Right lobe of liver (tissue), 6 donors: ENCODE measurements at places on chromosomes 2 and 18.

DNA sequence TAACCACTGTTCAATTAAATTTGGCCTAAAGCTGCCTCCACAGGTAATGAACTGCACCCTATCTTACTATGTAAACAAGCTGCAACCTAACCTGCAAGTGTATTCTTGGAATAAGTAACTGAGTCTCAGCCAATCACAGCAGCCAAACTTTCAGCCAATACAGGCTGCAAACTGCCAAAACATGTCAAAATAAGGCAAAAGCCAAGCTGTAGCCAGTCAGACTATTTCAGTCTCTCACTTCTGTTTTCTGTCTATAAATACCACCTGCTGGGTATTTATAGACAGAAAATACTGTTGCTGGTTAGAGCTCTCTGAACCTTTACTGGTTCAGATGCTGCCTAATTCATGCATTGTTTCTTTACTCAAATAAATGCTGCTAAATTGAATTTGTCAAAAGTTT, 14.3 kb downstream of the C2orf76 start:
- DNase-seq = no peak

GRCh38 chr2:47221039-47221438, 65.9 kb upstream of the STPG4 start:
- DNase-seq = no peak

GRCh38 chr2:229267080-229267479, 4.0 kb downstream of the PID1 start:
- no peak for DNase-seq

DNA sequence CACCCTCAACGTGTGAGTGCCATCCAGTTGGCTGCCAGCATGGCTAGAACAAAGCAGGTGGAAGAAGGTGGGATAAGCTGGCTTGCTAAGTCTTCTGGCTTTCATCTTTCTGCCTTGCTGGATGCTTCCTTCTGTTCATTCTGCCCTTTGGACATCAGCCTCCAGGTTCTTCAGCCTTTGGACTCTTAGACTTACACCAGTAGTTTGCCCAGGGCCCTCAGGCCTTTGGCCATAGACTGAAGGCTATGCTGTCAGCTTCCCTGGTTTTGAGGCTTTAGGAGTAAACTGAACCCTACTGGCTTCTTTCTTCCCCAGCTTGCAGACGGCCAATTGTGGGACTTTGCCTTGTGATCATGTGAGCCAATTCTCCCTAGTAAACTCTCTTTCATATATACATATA, 155.0 kb upstream of the SERTAD2 start:
- DNase-seq = no peak
